Activated naive CD8-positive, alpha-beta T cell treated with anti-CD3 and anti-CD28 coated beads, Interleukin-2, amount 50 U/mL, for 16 hours (primary cell): ENCODE measurements at places on chromosomes 1 and 21.

DNA sequence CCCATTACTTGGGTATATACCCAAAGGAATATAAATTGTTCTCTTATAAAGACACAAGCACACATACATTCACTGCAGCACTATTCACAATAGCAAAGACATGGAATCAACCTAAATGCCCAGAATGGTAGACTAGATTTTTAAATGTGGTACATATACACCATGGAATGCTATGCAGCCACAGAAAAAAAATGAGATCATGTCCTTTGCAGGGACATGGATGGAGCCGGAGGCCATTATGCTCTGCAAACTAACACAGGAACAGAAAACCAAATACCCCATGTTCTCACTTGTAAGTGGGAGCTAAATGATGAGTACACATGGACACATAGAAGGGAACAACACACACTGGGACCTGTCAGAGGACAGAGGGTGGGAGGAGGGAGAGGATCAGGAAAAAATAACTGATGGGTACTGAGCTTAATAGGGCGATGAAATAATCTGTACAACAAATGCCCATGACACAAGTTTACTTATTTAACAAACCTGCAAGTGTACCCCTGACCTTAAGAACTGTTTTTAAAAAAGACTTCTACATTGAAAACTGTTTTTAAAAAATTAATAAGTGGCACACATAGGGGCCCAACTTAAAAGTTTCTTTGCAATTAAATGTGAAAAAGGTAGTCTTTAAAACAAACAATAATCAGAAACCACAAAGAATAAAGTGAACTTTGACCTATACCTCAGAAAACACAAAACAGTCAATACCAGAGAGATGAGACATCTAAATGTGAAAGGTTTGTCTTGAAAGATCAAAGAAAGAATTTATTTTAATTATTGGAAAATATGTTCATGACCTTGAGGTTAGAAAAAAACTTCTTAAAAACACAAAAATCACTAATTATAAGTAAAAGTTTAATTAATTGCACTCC, 75.2 kb downstream of the CDC42BPA start:
- no peak for DNase-seq

- DNase-seq: peak; percentile 5
Measured at GRCh38 chr1:183472488-183473216, at the start of gene SMG7. TSS of gene SMG7 (plus strand) at chr1:183472499. CDS start at chr1:183472621, 122 bp downstream.

- DNase-seq: no peak
Measured at GRCh38 chr1:208045463-208046260, 134.7 kb upstream of the CD34 start.

- DNase-seq: no peak
Measured at GRCh38 chr1:13735168-13735930, 35.4 kb downstream of the PRDM2 start.

DNA sequence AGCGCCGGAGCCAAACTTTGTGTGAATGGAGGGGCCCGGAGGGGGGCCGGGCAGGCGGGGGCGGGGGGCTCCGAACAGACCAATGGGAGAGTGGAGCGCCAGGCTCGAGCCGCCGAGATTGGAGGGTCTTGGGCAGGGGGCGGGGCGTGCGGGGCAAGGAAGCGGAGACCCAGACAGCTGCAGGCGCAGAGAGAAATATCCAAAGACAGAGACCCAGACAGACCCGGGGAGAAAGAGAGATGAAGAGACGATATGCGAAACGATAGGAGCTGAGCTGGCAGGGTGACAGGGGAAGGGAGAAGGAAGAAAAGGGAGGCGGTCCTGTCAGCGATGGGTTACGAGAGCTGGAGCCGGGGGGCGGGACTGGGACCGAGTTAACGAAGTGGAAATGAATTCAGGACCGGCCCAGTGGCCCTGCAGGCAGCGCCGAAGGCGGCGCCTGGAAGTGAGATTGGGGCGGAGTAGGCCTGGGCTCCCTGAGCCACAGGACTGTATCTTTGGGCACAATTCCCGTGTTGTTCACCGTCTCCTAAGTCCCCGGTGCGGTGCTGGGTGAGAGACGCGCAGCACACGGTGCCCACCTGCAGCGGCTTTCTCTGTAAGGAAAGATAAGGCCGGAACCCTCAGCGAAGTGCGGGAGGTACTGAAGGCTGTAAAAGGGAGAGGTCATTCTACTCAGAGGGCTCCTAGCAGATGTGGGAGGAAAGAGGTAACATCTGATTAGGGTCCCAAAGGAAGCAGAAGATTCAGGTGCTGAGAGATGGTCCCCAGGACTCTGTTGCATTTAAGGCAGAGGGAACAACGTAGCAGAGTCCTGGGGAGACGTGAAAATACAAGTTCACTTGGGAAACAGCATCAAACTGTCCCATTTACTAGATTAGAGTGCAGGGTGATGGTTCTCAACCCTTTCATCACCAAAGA, 543 bp upstream of the KCNJ10 start:
- DNase-seq: peak; percentile 71

DNA sequence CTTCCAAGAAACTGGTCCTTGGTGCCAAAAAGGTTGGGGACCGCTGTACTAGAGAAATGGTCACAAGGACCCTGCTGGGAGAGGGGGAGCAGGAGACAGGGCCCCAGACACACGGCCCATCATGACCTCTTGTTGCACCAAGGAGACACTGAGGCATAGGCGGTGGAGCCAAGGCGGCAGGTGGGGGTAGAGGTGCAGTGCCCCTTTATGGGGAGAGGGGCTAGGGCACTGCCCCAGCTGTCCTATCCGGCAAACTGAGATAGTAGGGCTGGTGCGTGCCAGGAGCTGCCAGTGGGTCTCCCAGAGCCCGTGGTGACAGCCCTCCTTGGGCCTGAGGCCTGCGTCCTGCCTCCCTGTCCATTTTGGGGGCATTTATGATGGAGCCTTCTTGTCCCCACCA, 20.3 kb downstream of the TNNT2 start:
- no peak for DNase-seq

- no peak for DNase-seq
Measured at GRCh38 chr1:157403203-157403602, 149.1 kb downstream of the FCRL5 start.

GRCh38 chr1:40363721-40364120, 9.8 kb upstream of the SMAP2 start:
- DNase-seq: no peak

DNA sequence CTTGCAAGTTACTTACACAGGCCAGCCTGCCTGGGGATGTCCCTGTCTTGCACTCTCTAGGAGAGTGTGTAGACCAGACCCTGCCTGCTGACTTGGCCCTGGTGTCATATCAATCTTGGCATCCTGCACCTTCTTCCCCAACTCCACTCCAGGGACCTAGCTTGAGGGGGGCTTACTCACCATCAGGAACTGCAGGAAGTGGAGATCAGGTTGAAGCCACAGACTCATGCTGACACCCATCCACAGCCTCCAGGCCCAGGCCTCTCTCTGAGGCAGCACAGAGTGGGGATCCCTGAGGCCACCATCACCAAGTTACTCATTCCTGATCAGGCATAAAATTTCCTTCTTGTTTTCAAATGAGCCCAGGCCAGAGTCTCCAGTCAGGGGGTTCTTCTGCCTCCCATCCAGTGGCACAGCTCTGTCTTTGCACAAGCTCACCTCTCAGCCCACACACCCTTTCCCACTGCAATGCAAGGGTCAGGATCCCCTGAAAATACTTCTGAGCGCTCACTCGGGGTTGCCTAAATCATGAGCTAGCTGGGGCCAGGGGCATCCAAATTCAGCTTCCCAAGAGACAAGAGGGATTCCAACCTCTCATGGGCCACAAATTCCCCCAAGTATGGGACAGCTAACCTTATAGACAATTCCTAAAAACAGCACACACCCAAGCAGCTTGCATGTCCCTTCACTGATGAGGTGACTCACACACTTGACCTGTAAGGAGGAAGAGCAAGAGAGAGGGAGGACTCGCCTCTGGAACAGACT, 33.5 kb downstream of the CSMD2 start:
- no peak for DNase-seq

- DNase-seq: no peak
Measured at GRCh38 chr1:64133036-64133435, 70.4 kb upstream of the UBE2U start.

- no peak for DNase-seq
Measured at GRCh38 chr1:42333662-42334239, 1.3 kb downstream of the FOXJ3 start.

DNA sequence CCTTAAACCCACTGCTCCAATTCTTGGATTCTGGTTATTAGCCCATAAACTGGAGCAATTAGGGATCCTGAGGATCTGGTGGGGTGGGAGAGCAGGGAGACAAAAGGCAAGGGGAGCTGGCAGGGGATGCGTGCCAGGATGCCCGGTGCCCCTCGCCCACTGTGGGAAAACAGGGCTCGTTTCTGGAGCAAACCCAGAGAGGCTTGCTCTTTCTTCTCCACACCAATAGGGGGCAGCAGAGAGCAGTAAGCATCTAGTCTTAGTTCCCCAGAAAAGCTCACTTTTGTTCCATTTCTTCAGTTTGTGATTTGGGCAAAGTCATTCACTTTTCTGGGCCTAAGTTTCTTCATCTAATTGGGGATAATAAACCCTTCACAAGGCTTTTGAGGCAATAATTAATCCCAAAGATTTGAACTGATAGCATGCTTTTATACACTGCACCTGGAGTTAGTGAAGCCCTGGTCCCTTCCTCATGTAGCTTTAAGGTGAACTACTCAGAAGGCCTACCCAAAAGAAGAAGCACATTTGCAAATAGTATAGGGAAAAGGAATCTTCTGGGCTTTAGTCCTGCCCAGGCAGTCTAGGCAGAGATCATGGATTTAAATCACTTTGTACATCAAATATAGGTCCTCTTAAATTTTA, 160.6 kb upstream of the USP24 start:
- no peak for DNase-seq

DNA sequence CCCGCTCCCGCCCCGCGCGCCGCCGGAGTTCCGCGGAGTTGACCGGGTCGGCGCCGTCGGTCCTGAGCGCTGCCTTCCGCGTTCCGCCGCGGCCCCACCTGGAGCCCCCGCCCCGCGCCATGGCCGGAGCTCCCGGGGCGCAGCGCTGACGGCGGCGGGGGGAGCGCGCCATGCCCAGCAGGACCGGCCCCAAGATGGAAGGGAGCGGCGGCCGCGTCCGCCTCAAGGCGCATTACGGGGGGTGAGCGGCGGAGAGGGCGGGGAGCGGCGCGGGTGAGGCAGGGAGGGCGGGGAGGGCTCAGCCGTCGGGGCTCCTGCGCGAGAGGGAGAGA, 216 bp downstream of the PRKCZ start:
- no peak for DNase-seq

GRCh38 chr1:108071601-108072000, 106.6 kb upstream of the VAV3 start:
- no peak for DNase-seq

GRCh38 chr1:94095744-94096469, 25.0 kb downstream of the ABCA4 start:
- DNase-seq: no peak

DNA sequence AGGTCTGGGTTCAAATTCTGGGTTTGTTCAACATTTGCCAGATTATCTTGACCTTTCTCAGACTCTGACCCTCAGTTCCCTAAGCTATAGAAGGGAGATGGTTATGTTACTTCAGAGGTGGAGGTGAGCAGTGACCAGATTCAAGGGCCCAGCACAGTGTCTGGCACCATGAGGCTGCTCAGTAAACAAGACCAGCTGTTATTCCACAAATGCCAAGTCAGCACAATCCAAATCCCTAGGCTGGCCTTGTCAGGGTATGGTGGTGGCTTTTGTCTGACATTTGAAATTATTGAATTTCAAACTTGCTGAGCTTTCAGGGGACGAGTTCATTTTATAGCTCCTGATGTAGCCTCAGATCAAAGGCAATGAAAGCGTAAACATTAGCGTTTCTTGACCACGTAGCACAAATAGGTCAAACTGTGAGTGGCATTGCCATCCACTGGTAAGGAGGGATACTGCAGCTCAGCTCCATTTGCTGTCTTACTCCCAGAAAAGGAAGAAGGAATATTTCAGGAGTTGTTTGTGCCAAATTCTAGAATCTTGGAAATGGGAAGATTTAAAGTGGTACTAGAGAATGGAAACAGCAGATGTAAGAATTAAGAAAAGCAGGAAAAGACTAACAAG, 94.3 kb upstream of the EDN2 start:
- DNase-seq: no peak

DNA sequence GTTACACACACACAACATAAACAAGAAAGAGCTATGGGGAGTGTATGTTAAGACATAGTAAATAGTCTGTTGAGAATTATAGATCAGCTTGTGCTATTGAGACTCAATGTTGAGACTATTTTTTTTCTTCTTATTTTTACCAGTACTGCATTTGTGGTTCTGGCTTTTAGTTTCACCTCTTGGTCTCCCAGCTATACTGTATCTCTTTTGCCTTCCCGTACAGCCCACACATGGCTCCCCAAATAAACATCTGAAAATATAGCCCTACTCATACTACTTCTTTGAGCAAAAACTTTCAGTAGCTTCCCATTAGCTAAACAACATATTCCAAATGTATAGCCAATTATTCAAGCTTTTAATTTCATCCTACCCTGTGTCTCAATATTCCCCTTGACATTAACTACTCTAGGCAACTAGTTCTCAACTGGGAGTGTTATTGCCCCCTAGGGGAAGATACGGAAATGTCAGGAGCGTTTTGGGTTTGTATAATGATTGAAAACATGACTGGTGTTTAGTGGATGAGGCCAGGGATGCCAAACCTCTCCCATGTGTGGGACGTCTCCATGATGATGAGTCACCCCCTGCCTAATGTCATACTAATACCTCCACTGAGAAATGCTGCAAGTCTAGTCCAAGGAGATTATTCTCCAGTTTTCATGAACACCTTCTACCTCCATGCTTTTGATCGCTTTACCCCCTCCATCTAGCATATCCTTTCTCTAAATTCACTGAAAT, 6.8 kb downstream of the RPE65 start:
- DNase-seq: no peak

DNA sequence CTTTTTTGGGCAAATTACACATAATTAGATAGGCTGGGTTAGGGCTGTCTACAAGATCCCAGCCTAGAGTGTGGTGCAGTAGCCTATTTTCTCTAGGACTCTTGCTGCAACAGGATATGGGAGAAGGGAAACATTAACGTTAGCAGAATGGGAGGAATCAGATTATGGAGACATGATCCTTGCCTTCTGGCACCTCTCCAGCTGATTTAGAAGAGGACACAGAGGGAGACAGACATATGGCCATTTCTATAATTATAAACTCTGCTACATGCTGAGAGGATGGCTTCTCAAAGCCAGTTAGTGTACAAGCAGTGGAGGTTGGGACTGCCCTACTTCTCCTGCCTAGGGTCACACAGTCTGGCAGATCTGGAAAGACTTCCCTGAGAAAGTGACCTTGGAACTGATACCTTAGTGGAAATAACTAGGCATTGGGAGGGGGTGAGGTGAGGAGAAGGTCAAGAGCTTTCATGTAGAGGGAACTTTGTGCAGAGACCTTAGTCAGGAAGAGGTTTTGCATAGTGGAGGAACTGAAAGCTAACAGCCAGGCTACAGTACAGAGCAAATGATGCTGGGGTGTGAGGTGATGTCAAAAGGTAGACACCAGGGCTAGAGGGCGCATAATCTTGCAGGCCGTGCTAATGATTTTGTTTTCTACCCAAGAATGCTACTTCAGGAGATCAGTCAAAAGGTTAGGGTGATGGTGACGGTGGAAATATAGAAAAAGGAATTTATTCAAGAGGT, 1.2 kb upstream of the CD1D start:
- no peak for DNase-seq

DNA sequence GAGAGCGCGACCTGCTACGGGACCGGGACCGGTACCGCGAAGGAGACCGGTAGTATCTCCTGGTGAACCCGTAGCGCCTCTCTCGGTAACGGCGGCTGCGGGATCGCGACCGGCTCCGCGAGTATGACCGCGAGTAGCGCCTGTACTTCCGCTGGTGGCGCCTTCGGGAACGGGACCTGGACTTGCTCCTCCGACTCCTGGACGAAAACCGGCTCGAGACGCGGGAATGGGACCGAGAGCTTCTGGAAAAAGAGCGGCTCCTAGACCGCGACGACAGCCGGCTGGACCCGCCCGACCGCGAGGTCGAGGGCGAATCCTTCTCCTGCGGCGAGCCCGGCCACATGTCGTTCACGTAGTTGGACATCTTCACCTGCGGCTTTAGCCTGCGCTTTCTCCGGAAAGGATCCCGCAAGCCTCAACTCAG, 642 bp downstream of the RSRP1 start:
- no peak for DNase-seq
